NCI-H1092 (cell line): ENCODE measurements at places on chromosomes 5 and 9.

DNA sequence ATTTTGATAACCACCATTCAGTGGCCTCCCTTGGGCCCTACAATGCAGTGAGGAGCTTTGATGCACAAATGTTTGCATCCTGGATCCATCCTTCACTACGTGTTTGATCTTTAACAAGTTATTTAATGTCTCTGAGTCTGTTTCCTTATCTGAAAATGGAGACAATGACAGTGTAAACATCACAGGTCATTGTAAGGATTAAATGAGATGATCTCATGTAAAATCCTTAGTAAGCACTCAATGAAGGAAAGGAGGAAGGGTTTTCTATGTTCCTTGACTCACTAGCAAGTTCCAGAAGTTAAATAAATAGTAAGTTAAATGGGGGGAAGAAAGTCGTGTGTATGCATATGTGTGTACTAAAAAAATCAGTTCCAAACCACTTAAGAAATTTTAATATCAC is 9.8 kb upstream of the SLC36A3 start:
- DNase-seq = no peak

GRCh38 chr5:166980666-166981065 is 1310.8 kb upstream of the WWC1 start:
- no peak for DNase-seq

DNA sequence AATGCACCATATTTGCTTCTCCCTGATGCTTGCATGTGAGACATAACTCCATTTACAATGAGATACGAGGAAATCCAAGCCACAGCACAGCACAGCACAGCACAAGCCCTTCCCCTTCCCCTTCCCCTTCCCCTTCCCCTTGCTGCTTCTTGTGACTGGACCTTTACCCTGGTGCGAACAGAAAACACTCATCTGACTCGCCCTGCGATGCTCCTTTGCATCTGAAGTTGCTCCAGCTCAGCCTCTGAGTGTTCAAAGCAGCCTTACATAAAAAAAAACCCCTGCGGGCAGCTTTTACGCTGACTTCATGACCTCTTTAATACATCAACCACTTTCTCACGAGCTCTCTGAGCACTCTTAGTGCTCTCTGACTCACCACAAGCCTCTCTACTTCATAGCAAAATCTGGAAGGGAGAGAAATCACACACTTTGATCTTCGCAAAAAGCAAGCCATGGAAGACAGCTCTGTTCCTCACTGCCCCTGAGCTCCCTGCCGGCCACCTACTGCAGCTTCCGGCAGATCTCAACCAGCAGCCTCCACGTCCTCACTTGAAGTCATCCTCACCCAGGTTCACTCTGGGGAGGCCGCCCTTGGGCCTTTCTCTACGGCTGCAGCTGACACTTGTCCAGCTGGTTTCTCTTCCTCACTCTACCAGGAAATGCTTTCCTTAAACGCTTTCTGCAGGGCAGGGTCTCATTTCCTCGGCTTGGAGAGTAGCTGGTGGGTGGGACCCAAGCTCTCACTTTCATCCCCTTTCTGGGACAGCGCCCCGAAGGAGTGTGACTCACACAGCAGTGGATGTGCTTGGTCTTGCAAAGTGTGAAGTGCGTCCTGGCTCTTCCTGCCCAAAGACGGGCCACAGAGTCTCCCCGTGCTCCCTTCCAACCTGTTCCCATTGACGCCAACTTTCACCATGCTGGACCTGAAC is 5.3 kb downstream of the SLC34A1 start:
- no peak for DNase-seq

DNA sequence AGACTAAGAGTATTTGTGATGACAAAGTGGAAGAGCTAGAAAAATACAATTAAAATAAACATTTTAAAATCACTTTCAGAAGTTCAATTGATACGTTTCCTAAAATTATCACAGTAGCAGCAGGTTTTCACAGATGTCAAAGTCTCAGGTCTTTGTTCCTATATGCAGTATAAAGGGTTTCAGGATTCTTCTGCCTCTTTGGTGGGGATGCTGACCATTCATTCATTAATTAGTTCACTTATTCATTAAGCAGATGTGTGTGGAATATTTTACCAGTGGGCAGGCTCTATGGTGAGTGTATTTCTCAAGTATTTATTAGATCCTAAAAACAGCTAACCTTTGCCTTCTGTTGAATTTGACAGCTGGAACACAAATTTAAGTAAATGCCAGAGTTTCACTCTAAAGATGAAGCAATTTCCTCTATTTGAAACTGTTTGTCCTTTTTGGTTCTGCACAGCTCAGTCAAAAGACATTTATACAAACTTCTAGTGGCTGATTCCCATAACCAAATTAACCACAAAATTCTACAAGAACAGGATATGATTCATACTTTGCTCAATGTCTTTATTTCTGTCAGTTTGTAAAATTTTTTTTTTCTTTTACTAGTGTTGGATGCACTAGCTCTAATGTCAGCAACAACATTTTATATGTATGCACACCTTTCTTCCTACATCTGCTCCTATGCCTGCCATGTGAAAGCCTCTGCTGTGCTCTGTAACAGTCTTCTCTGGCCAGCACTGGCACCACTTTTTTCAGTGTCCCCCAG is 75.9 kb upstream of the PRR16 start:
- no peak for DNase-seq

- no peak for DNase-seq
These were observed 94.9 kb upstream of the GRHPR start for GRCh38 chr9:37327553-37327952.

DNA sequence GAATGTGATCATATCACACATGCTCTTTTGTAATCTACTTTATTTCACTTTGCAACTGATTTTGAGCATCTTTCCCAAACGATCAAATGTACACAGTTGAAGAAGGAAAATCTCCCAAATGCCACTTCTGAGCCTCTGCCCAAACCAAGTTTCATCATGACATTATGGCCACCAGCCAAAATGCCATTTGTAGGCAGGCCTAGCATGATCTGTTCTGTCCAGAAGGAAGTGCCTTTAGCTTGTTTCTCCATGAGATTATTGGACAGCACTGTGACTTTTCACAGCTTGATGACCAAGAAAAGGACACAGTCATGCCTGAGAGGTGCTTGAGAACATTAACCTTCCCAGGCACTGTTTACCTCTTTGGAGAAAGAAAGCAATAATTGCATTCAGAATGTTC is 73.2 kb upstream of the PIP5K1B start:
- DNase-seq = no peak

DNA sequence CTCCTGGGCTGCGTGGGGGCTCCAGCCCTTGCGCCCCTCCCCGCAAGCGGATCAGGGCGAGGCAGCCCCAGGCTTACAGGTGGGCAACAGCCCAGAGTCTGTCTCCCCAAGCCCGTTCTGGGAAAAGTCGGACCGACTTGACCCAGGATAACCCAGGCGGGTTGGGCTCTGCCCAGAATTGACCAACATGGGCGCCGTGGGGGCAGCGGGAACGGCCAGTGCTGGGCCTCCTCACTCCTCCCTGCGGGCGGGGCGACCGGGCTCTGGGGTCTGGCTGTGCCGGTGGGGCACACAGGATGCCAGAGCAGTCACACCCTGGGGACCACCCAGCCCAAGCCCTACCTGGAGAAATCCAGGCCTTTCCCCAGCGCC is 15.3 kb upstream of the SYNPO start:
- DNase-seq = no peak

GRCh38 chr9:130185017-130185416 is 12.8 kb downstream of the NCS1 start:
- DNase-seq = no peak

- DNase-seq = no peak
These were observed 28.7 kb upstream of the PALM2AKAP2 start for GRCh38 chr9:109751253-109751652.

GRCh38 chr9:133792721-133793470 is 54.7 kb upstream of the SARDH start:
- no peak for DNase-seq

GRCh38 chr9:107711542-107711941 is 222.0 kb upstream of the KLF4 start:
- DNase-seq = peak; percentile 12

DNA sequence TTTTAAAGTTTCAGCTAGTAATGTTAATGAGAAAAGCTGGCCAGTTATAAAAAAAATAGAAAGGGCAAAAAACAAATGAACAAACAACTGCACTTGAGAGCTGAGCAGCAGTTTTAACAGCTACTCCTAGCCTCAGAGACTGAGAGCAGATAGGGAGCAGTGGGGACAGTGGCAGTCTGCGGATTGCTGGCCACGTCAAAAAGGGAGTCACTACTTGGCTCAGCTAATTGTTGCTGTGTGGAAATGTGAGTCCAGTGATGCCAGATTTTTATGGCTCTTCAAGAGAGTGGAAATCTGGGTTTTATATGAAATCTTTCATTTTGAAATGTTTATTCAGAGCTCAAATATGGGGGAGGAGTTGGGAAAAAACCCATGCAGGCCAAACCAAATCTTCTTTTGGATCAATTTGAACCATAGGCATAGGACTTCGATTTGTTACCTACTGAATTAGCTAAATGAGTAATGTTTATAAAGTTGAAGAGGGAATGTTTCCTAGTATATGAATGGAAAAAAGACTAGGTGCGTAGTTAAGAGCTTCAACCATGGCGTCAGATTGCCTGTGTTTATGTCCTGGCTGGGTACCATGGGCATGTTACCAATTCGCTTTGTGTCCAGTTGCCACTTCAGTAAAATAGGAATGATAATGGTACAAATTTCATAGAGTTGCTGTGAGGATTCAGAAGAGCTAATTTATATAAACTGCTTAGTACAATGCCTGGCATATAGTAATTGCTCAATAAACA is 102.1 kb downstream of the PAM start:
- no peak for DNase-seq

GRCh38 chr5:140222416-140222815 is 47.4 kb downstream of the CYSTM1 start:
- DNase-seq = no peak

DNA sequence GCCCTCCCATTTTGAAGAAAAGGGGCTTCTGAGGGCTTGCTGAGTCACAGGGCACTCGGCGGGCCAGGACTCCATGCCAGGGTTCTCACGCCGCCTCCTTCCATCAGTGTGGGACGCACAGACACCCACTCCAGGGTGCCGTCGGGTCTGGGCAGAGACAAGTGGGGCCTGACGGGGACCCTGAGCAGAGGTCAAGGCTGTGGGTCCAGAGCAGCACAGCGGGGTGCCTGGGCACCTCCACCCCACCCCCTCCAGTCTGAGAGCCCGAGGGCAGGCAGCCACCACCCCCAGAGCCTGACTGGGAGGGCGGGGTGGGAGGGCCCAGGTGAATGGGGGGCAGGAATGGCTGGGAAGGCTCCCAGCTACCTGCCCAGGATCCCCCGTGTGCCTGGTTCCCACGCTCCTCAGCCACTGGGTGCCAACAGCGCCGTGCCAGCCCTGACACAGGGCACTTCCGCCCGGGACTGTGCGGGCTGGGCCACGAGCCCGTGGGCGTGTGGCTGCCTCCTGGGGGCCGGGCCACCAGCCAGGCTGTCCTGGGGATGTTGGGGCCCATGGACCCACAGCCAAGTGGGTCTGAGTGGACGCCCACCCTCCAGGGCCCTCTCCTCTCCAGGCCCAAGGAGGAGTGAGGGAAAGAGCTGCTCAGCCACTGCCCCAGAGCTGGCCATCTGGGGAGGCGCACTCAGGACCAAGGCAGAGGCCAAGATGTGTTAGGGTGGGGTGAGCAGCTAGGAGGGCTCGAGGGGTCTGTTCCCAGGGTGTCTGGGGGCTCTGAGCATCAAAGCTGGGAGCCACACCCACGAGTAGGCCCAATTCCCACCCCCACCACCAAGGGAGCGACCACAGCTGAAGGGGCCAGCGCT is 10.1 kb upstream of the NRARP start:
- no peak for DNase-seq

DNA sequence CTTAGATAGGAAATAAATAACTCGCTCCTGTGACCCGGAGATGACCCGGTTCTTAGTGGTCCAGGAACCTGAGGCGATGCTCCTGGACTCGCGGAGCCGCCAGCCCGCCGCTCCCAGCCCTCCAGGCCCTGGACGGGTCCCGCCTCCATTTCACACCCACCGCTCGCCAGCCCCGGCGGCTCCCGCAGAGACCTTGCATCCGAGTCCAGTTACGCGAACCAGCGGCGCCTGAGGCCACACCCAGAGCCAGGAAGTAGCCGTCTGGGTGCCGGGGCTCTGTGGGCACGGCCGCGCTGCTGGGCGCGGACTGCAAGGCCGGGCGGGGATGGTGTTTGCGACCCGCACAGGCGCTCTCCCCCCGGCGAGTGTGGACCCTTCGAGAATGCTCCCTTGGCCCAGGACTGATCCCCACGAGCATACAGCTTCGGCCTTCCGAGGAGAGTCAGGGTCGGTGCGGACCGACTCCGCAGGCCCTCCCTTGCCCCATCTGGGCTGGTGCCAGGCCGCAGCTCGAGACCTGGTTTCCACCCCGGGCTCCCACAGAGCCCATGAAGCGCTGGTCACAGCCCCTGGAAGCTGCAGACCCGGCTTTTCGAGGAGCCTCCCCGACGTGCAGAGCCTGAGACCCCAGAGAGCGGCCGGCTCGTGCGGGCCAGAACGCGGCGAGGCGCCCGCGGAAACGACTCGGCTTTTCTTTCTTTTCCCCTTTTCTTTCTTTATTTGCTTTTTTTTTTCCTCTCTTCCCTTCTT is 5.2 kb upstream of the BARX1 start:
- DNase-seq = no peak

DNA sequence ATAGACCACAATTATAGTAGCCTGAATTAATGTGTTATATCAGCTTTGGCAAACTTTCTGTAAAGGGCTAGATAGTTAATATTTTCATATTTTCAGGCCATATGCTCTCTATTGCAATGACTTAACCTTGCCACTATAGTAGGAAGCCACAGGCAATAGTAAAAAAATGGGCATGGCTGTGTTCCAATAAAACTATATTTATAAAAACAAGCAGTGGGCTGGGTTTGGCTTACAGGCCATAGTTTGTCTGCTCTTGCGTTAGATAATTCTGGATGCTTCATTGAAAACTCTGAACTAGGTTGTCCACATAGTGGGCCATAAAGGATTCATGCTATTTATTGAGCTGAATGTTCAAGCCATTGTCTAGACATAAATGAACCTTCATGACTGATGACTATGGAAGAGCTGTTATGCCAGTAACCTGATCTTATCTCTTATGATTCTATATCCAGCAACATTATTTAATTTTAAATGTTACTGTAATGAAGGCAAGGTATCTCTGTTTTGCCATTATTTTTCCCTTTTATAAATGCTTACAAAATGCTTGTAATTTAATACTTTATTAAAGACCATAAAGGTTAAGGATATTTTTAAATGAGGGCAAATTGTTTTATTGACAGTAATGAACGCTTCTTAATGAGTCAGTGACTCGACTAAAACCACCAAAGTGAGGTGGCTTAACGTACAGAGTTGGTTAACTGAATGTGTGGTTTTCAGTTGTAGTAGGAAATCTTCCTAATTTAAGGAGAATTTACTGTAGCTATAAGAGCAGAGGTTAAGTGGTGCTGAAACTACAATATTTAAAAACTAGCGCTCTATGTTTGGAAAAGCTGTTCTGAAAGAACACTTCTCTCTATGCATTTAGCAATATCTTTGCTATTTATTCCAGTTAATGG is 560.6 kb downstream of the PRR16 start:
- no peak for DNase-seq
